Neural crest cell (in vitro differentiated cells): ENCODE measurements at places on chromosomes 3 and 15. TPM values are rescaled to one million over a fixed set of nuclear protein-coding genes. Genes with fewer than 3 reads are reported as not detected.

DNA sequence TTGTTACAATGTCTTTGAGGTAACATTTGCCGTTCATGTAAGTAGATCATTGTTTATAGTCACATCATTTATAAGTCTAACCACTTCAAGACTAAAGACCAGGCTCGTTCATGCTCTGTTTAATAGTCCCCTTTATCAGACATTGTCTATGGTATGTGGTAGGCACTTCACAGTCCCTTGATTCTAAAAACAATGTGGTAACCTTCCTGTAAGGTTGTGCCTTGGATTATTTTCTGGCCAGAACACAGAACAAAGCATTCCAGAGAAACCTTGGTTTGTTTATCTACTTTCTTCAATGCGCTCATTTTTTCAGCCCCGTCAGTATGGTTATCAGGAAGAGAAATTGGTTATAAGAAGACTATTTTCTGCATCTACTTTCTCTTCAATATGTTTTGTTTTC lies 16.3 kb upstream of the ST3GAL6 start:
- no peak for DNase-seq

DNA sequence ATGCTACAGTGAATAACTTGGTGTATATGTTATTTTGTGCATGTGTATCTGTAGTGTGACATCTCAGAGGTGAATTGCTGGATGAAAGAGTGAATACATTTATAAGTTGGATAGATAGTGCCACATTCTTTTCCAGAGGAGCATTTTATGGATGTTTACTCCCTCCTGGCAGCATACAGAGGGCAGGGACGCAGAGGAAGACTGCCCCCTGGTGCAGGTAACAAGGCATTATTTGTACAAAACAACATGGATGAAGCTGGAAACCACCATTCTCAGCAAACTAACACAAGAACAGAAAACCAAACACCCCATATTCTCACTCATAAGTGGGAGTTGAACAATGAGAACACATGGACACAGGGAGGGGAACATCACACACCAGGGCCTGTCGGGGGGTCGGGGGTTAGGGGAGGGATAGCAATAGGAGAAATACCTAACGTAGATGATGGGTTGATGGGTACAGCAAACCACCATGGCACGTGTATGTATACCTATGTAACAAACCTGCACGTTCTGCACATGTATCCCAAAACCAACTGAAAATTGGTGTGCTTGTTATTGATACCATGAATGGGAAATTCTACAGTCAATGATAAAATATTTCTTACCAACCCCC lies 57.9 kb upstream of the CTXND1 start:
- peak; percentile 25 for DNase-seq

- DNase-seq: no peak
Measured at GRCh38 chr3:14144423-14145075, 19.7 kb downstream of the TMEM43 start.

GRCh38 chr3:12342151-12342550 lies 53.3 kb downstream of the PPARG start:
- DNase-seq: no peak

Gene IL12A
- total RNA-seq: 0.30 and 0.54 TPM in 2 replicates
